Activated T-helper 1 cell treated with anti-CD3 and anti-CD28 coated beads, Interleukin-12 subunit alpha, Interleukin-12 subunit beta, Interleukin-2, Interleukin-4 antibody, amounts not matched to agents 30 ng/mL and 10 ng/mL and 1 ng/mL, durations not matched to agents 14 hours and 24 hours and 36 hours (primary cell): ENCODE measurements at places on chromosomes 16 and 17. TPM values are rescaled to one million over a fixed set of nuclear protein-coding genes. Genes with fewer than 3 reads are reported as not detected.

GRCh38 chr16:70804153-70804733, 3.3 kb upstream of the VAC14 start:
- no peak for DNase-seq

DNA sequence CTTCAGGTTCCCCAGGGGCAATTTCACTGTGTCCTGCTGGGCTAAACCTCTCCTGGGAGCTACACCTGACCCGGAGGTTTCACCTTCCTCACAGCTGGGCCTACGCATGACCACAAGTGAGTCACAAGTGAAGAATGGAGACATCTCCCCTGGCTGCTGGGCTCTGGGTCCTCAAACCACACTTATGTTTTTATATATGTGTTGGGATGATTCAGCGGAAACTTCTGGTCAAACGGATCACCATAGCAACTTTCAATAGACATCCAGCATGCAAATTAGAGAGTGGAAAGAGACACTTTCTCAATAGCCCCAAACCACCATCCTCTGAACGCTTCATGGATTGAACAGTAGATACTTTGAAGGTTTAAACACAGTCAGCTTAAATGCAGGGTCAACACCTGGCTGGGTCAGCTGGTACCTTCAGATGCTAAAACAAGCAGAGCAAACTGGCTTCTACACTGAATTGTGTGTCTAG, 28.0 kb upstream of the MAF start:
- peak; percentile 77 for DNase-seq

- peak; percentile 98 for DNase-seq
Observed at GRCh38 chr17:59154721-59155438, at the start of gene SKA2. SKA2 (minus strand) TSS chr17:59155186; CDS start chr17:59155163, 23 bp downstream.

DNA sequence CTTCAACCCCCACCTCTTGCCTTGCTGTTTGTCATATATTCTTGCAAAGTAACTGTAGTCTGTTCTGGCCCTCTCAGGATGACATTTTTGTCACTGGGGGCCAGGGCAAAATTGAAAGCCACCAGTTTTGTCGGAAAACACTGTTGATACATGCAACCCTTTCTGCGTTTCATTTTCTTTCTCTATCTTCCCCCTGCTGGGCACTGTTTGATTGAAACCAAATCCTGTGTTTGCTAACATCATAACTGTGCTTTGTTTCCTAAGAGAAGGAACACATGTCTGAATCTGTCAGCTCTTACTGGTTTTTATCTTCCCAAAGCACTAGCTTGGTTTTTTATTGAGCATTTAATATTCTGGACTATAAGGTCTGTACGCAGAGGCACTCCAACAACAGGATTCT, 11.7 kb upstream of the CPPED1 start:
- no peak for DNase-seq

- DNase-seq = no peak
Observed at GRCh38 chr16:6446370-6446769, 886.3 kb upstream of the RBFOX1 start.

DNA sequence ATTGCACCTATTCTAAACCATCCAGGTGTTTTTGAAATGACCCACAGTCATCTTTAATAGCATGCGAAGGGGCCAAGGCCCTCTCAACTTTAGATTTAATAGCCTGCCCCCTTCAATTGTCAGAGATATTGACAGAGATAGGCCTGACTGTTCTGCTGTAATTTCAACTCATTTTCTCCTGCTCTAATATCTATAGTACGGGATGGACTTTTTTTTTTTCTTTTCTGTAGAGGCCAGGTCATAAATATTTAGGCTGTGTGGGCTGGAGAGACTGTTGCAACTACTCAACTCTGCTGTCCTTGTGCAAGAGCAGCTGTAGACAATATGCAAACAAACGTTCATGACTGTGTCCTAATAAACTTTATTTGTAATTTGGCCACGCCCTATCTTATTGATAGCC, 24.7 kb upstream of the KRT20 start:
- DNase-seq = no peak

DNA sequence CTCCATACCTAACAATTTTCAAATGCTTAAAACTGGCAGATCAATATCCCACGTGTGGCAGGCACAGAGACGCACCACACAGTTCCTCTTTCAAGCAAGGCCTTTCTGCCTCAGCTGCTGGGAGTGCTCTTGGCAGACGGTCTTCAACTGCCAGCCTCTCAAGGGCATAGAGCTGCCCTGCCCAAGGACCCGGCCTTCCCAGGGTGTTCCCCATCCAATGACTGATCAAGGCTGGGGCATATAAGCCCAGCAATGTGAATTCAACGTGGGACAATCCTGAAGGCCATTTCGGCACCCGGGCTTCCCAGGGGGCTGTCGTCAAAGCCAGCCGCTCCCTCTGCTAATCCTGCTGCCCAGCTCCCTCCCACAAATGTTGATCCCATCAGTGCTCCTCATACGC, 107.1 kb downstream of the STX8 start:
- no peak for DNase-seq

GRCh38 chr17:26818736-26819135, 475.2 kb upstream of the WSB1 start:
- DNase-seq = no peak

- DNase-seq = no peak
Observed at GRCh38 chr17:78607038-78607437, 29.8 kb upstream of the DNAH17 start.

DNA sequence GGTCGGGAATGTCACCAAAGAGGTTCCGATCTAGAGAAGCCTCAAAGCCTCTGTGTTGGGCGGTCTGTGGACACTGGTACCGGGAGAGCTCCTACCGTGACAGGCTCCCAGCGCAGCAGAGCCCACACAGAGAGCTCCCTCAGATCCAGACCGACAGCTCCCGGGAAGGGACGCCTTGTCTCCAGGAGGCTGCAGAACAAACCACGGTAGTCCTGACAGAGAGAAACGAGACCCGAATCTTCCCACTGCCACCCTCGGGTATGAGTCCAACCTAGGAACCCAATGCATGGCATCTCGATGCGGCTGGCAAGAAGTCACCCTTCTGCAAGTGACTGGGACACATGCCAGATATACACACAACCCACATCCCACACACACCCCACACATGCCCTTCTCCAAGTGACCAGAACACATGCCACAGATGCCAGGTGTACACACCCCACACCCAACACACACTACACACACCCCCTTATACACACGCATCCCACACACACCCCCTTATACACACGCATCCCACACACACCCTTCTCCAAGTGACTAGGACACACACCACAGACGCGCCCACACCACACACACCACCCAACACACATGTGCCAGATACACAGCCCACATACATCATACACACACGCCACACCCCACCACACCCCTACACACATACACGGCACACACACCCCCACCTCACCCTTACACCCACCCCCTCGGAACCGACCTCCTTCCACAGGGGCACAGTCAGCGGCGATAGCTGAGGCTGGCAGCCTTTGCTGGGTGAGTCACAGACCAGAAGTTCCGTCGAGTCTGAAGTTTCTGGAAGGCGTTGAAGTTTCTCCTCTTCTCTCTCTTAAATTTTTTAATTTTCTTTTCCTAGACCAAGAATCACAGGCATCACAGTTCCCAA, 15.9 kb upstream of the CYTH1 start:
- DNase-seq = no peak

- no peak for DNase-seq
Observed at GRCh38 chr16:60204181-60204580, 1470.1 kb upstream of the GOT2 start.

DNA sequence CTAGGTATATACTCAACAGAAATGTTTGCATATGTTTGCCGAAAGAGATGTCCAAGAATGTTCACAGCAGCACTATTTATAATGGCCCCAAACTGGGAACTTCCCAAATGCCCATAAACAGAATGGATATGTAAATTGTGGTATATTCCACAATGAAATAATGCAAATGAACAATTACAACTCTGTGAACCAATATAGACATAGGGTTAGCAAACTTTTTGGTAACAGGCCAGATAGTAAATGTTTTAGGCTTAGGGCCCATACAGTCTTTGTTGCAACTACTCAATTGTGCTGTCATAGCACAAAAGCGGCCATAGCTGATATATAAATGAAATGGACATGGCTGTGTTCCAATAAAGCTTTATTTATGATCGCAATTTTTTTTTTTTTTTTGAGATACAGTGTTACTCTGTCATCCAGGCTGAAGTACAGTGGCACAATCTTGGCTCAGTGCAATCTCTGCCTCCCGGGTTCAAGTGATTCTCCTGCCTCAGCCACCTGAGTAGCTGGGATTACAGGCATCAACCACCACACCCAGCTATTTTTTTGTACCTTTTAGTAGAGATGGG, 16.5 kb downstream of the XYLT1 start:
- DNase-seq = no peak

DNA sequence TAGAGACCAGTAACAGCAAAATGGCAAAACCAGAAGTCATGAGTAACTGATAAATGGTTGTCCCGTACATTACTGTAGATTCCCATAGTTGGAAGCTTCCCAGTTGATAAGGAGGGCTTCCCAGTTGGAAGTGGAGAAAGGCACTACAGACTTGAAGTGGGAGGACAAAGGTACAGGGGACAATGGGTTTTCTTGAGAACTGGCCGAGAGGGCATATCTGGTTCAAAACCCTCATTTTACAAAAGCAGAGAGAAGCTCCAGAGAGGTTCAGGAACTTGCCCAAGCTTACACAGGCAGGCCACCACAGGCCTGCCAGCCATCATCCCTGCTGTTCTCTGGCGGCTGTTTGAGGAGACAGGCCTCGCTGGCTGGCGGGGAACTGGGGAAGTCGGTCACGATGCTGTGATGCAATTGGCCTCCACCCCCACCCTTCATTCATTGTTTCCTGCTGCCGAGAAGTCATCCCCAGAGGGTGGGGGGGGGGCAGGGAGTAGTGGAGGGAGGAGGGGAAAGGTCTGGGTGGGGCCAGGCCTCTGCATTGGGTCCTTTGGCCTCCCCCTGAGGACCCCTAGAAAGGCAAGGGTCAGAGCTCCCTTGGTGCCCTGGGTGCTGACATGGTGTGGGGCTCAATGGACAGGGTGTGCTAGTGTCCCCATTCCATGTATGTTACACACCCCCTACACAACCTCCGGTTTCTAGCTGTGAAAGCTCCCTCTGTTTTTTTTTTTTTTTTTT, 3.0 kb downstream of the UBALD2 start:
- DNase-seq = peak; percentile 67

GRCh38 chr16:31464348-31464769, 5.1 kb downstream of the ARMC5 start:
- DNase-seq = no peak

DNA sequence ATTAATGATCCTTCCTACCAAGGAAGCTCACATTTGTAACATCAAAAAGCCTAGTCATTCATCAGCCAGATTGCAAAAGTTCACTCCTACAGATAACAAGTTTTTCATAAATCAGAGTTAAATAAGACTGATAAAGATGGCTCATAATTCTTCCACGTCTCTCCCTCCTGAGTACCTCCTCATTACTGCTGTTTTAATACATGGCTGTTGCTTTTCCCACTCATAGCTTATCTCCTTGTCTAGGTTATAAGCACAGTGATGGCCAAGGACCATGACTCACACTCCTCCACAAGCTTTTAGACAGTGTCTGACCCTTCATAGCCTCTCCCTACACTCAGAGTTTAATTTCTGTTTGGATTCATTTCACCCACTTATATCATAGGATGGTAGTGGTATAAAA, 100.9 kb upstream of the MON1B start:
- no peak for DNase-seq

- DNase-seq = no peak
Observed at GRCh38 chr16:63289834-63290460, 1253.7 kb upstream of the CDH8 start.

DNA sequence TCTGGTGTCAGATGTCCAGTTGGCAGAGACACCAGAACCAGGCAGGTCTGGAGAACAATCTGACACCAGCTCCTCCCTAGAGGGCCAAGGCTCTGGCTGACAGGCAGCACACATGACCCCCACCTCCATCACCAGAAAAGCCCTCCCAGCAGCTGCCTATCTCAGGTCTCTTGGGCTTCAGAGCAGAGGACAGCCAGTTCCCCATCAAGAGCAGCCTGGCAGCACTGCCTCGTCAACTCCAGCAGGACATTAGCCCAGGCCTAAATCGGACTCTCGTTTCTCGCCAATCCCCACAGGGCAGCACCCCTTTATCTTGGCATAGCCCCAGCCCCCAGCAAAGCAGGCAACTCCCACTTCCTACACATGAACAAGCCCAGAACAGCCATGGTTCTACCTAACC, 4.4 kb downstream of the JUP start:
- no peak for DNase-seq

DNA sequence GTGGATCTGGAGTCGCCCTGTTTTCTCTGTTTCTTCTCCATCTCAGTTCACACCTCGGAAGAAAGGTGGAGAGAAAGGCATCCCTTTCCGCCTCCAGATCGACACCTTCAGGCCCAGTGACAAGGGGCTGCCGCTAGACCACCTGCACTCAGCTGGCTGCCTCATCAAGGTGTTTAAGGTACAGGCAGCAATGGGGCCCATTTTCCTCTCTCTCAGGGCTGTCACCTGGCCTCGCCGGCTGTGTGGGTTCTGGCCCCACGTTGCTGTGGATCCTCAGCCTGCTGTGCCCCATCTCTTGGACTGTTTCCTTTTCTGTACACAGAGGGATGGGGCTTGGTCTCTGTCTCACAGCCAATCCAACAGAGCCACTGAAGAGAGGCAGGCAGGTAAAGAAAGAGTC, 17.4 kb upstream of the STAC2 start:
- DNase-seq = no peak

DNA sequence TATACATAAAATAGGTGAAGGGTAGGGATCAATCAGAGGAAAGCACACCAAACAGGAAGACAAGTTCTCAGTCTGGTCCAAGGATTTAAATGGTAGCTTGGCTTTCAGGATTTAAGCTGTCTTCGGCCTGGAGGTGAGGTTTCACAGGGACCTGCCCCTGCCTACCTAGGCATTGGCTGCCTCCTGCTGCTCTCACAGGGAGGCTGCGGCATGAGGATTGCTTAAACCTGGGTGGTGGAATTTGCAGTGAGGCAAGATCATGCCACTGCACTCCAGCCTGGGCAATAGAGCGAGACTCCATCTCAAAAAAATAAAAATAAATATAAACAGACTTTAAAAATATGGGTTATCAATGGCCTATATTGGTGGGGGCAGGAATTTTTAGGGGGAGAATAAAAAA, 114.5 kb downstream of the GAS7 start:
- DNase-seq = no peak

GRCh38 chr17:30513346-30513745, 36.1 kb downstream of the GOSR1 start:
- DNase-seq = no peak

GRCh38 chr17:63837962-63838600, 4.4 kb downstream of the SMARCD2 start:
- DNase-seq = no peak

The SLC16A6 gene
- total RNA-seq = 3.0 and 3.8 TPM in 2 replicates

The KRT33A gene
- not detected in 2 replicates for total RNA-seq

The SLC13A2 gene
- not detected in 2 replicates for total RNA-seq

The KATNB1 gene
- 46.1 and 49.1 TPM in 2 replicates for total RNA-seq
